Breast epithelium (tissue), 4 donors: ENCODE measurements at places on chromosomes 3 and 15. TPM values are rescaled to one million over a fixed set of nuclear protein-coding genes. Genes with fewer than 3 reads are reported as not detected.

Gene TNIK
- total RNA-seq, result 17.6 TPM

Gene NDUFB4
- 88.4 TPM for total RNA-seq

Gene TMOD2
- total RNA-seq, result 16.8 TPM

Gene ANKUB1
- total RNA-seq, result not detected

Gene EFCC1
- total RNA-seq, result 1.6 TPM

Gene ZNF502
- 6.6 TPM for total RNA-seq

Gene GOLGA8T
- total RNA-seq, result not detected

Gene CYP1A2
- not detected for total RNA-seq

Gene TUSC7
- not detected for total RNA-seq

Gene SLC28A2
- total RNA-seq, result not detected

Gene TMEM212
- not detected for total RNA-seq

Gene SMARCC1
- 61.9 TPM for total RNA-seq

Gene FBXW12
- 0.66 TPM for total RNA-seq

Gene SKOR1
- 0.98 TPM for total RNA-seq

Gene ISG20
- 18.6 TPM for total RNA-seq

Gene TAGLN3
- not detected for total RNA-seq

Gene PROS1
- 65.7 TPM for total RNA-seq

Gene THSD4
- total RNA-seq, result 0.64 TPM

Gene KCNMB3
- total RNA-seq, result 7.3 TPM

Gene CACNA2D2
- 0.80 TPM for total RNA-seq

Gene CDCP1
- total RNA-seq, result 8.5 TPM

Gene GOLGA8J
- not detected for total RNA-seq

Gene SLITRK3
- total RNA-seq, result not detected

Gene RABL3
- 35.4 TPM for total RNA-seq

Gene LRRC15
- 0.33 TPM for total RNA-seq

Gene PARP15
- 2.9 TPM for total RNA-seq

Gene FHIT
- total RNA-seq, result 17.7 TPM
